Stomach (tissue), 19 donors: ENCODE measurements at places on chromosomes 12 and 14. TPM values are rescaled to one million over a fixed set of nuclear protein-coding genes. Genes with fewer than 3 reads are reported as not detected.

Gene PMEL
- total RNA-seq: 0.72 TPM

GRCh38 chr14:94088516-94088915 lies 7.4 kb downstream of the IFI27L1 start:
- DNase-seq: no peak

- DNase-seq: no peak
Observed at GRCh38 chr14:75232597-75232996, 46.0 kb upstream of the FOS start.

GRCh38 chr12:11162502-11162901 lies 8.5 kb upstream of the SMIM10L1 start:
- no peak for DNase-seq

- peak; percentile 80 for DNase-seq
Observed at GRCh38 chr12:19130224-19131024, 891 bp downstream of the PLEKHA5 start.

GRCh38 chr12:89101440-89101839 lies 250.9 kb downstream of the DUSP6 start:
- no peak for DNase-seq

Gene RBP5
- not detected for total RNA-seq

Gene ADAMTS20
- 0.55 TPM for total RNA-seq

GRCh38 chr12:12901158-12901791 lies 9.9 kb downstream of the GPRC5A start:
- no peak for DNase-seq

Gene A2M
- total RNA-seq: 445 TPM

Gene CPSF2
- total RNA-seq: 24.3 TPM

- DNase-seq: no peak
Observed at GRCh38 chr12:92218394-92219077, 72.9 kb upstream of the BTG1 start.

Gene KLHDC1
- total RNA-seq: 1.2 TPM

Gene LRRC43
- total RNA-seq: not detected

DNA sequence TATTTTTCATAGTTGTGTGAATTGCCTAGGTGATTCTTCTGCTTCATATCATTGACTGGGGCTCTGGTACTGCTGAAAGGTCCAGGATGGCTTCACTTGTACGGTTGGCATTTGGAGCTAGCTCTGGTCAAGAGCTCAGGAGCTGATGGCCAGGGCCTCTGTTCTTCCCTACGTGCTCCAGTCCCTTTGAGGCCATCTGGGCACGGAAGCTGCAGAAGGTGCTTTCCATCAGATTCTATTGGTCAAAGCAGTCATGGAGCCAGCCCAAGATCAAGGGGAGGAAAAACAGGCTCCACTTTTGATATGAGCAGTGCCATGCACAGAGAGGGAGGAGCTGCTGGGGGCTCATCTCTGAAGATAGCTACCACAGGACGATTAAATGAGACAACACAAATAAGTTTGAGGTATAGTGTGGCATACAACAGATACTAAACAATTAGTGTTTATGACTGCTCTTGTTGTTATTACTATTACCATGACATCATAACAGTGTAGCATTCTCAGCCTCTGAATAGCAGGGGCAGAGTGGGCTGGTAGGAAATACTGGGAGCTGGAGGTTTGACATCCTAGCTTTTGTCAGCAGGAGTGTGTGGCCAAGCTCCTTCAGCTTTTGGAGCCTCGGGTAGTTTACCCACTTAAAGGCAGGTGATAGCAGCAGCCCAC lies 10.4 kb downstream of the KRT83 start:
- DNase-seq: no peak

Gene SARNP
- total RNA-seq: 60.1 TPM

Gene CLEC14A
- total RNA-seq: 24.9 TPM

- DNase-seq: no peak
Observed at GRCh38 chr14:54967496-54967895, 59.4 kb downstream of the WDHD1 start.

DNA sequence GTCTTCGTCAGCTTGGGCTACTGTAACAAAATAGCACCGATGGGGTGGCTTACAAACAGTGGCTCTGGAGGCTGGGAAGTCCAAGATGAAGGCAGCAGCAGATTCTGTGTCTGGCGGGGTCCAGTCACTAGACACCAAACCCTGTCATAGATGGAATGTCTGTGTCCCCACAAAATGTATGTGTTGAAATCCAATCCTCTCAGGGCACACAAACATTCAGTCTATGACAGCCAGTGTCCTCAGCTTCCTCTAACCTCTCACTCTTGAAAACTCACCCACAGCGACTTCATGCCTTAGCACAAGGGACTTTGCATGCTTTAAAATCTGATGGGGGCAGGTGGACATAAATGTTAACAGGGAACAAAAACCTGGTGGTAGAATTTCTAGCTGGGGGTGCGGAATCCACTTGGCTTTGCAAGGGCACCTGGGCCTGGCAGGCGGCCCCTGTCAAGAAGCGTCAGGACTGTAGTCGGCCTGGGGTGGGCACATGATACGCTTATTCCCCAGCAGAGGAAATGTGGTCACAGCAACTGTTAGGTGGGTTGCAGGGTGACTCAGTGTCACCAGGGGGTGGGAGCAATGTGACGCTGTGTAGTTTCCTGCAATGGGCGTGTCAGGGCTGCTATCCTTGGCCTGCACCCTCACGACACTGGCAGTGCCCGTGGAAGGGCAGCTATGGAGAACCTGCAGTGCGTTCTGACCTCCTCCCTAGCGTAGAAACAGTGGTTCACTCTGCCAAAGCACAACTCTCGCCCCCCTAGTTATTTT lies 17.7 kb downstream of the RIN3 start:
- peak; percentile 70 for DNase-seq

- DNase-seq: no peak
Observed at GRCh38 chr12:4736091-4736490, 15.9 kb downstream of the GALNT8 start.

Gene EIF2S3B
- not detected for total RNA-seq

Gene ACTN1
- 504 TPM for total RNA-seq

DNA sequence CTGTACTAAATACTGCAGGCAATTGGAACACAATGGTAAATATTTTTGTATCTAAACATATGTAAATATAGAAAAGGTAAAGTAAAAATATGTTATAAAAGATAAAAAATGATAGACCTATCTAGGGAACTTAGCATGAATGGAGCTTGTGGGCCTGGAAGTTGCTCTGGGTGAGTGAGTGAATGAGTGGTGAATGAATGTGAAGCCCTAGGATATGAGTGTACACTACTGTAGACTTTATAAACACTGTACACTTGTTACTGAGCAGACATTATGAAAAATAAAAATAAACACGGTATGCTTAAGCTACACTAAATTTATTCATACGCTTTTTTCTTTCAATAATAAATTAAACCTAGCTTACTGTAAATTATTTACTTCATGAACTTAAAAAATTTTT lies 7.8 kb downstream of the FNTB start:
- no peak for DNase-seq

Gene GZMB
- not detected for total RNA-seq

DNA sequence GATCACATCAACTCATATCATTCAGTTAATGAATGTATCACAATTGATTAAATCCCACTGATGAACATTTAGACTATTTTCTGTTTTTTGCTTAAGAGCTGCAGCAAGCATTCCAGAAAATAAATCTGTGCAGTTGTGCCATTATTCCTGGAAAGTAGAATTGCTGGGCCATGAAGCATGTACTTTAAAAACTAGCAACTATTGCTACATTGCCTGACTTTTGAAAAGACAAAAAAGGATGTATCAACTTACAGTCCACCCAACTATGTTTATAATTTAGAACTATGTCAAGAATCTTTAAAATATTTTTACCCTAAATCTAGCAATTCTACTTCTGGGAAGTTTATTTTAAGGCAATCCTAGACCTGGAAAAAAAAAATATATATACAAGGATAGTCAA lies 33.4 kb upstream of the ERGIC2 start:
- DNase-seq: no peak

GRCh38 chr12:112349431-112349830 lies 32.8 kb downstream of the HECTD4 start:
- peak; percentile 50 for DNase-seq

Gene ZBTB42
- total RNA-seq: 4.7 TPM

- DNase-seq: no peak
Observed at GRCh38 chr14:102593825-102594137, 1.3 kb downstream of the RCOR1 start.

Gene RIMBP2
- 3.7 TPM for total RNA-seq

Gene PTPRO
- 11.6 TPM for total RNA-seq

DNA sequence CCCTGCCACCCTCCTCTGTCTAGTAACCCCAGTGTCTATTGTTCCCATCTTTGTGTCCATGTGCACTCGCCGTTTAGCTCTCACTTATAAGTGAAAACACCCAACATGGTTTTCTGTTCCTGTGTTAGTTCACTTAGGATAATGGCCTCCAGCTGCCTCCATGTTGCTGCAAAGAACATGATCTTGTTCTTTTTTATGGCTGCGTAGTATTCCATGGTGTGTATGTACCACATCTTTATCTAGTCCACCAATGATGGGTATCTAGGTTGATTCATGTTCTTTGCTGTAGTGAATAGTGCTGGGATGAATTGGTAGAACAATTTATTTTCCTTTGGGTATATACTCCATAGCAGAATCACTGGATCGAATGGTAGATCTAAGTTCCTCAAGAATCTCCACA lies 51.0 kb upstream of the RFLNA start:
- DNase-seq: no peak

DNA sequence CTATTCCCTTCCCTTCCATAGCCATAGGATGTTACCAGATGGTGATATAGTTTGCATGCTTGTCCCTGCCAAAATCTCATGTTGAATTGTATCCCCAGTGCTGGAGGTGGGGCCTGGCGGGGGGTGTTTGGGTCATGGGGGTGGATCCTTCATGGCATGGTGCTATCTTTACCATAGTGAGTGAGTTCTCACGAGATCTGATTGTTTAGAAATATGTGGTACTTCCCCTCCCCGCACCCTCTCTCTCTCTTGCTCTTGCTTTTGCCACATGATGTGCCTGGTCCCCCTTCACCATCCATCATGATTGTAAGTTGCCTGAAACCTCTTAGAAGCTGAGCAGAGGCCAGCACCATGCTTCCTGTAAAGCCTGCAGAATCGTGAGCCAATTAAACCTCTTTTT lies 181.3 kb downstream of the CAND1 start:
- no peak for DNase-seq

Gene HOXC4
- total RNA-seq: not detected

DNA sequence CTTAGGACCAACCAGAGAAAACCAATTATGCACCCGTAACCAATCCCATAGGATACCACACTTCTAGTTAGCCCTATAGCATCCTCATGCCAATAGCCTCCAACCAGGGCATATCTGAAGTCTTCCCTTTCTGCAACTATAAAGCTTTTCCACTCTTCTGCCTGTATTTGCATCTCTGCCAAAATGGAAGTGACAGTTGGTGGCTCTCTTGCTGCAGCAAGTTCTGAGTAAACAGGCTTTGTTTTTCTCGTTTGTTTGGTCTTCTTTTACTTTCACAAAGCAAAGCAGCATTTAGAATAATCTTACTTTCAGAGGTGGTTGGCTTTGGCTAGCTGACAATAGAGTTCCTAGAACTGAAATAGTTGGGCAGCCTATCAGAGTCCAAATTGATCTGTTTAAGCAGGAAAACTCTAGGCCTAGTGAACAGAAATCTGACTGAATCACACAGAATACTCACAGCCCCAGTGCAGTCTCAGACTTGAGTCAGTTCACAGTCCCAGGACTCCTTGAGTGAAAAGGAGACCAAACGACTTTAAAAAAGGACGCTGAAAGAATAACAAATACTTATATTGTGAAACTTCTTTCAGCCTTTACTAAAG lies 1029.7 kb upstream of the LRFN5 start:
- DNase-seq: no peak

DNA sequence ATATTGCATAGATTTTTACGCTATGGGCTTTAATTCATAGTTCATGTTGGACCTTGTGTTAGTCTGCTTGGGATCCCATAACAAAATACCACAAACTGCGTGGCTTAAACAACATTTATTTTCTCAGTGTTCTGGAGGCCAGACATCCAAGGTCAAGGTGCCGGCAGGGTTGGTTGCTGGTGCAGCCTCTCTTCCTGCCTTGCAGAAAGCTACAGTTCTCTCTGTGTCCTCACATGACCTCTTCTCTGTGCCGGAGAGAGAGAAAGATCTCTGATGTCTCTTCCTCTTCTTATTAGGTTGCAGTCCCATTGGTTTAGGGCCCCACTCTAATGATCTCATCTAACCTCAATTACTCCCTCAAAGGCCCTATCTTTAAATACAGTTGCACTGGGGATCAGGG lies 170.5 kb downstream of the IPO8 start:
- DNase-seq: no peak

Gene OR6C68
- not detected for total RNA-seq

Gene PLEKHD1
- not detected for total RNA-seq

GRCh38 chr14:22598896-22599244 lies 770 bp downstream of the ABHD4 start:
- peak; percentile 86 for DNase-seq

- DNase-seq: no peak
Observed at GRCh38 chr12:131607658-131608447, 103.0 kb upstream of the SFSWAP start.

GRCh38 chr12:103978384-103978982 lies 12.8 kb downstream of the TDG start:
- DNase-seq: no peak

DNA sequence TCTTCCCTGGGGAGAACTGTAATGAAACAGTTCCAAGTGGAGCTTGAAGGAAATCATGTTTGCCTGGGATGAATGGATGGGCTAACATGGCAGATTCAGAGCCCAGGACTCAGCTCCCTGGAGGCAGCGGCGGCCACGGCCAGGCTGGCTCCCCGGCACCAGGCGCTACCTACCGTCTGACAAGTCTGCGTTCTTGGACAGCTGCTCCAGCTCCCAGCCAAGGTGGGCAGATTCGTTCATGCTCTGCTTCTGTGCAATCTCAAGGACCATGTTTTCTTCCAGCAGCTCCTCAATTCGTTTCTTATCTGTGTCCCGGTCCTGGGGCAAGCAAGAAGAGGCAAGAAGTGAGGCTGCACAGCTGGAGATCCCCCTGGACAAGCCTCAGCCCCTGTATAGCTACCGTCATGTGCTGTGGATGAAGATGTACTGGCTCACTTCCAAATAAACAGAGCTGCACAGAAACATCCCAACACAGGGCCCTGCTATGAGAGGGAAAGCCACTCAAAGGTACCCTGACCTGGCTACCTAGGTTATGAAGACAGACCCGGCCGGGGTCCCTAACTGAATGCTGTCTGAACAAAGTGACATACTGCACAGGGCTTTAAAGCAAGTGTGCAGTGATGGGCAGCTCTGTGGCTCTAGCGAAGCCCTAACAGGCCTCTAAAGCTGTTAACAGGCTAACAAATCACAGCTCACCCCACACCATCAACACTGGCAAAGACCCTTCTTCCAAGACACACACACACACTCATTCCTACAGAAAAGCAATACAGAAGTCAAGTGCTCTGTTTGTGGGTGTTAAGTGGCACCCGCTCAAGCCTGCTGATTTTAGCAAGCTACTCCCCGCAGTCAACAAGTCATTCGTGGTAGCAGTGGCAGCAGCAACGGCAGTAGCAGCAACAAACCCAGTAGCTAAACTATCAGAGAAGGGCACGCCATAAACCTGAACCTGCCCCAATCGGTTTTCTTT lies 80.4 kb upstream of the GPR68 start:
- no peak for DNase-seq

DNA sequence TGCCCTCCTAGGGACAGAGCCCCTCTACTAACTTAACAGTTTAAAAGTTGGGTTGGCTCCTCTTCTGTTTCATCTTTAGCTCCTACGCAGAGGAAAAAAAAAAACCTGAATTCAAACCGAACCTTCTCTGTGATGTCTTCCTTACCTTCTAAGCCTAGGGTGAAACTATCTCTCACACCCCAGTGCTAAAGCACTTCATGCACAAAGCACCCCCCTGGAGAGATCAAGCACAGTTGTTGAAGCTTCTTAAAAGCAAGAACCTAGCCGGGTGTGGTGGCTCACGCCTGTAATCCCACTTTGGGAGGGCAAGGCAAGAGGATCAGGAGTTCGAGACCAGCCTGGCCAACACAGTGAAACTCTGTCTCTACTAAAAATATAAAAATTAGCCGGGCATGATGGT lies 37.6 kb downstream of the CORO1C start:
- DNase-seq: no peak
